ENCODE measurements at places on chromosomes 3 and 15.
A peak's percentile ranks its signal among the peaks of the same experiment; 100 is the strongest.

DNA sequence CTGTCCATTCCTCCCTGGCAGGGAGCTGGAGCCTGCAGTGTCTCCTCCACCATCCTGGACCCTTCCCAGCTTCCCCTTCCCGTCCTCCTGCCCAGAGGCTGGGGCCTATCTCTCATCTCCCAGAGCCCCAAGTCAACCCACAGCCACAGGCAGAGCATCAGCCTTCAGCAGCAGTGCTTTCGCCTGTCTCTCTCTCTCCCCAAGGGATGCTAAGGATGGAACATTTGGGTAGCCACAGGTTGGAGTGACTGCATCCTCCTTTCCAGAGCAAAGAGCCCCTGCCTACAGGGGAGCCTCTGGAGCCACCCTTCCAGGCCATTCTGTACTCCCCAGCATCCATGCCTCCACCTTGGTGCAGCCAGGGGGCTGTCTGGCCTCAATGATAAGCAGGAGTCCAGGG lies 4.2 kb downstream of the PLCB2 start:
- DNase-seq, result no peak

GRCh38 chr3:134356411-134357040 lies 17.7 kb downstream of the AMOTL2 start:
- no peak for DNase-seq

- no peak for DNase-seq
These were observed 196.8 kb upstream of the MBNL1 start for GRCh38 chr3:152071924-152072323.

- DNase-seq, result no peak
These were observed 608.8 kb downstream of the FOXP1 start for GRCh38 chr3:70974747-70975146.

GRCh38 chr15:101510212-101511197 lies 21.0 kb upstream of the PCSK6 start:
- DNase-seq, result no peak

- no peak for DNase-seq
These were observed 37.1 kb upstream of the HDC start for GRCh38 chr15:50302581-50302980.

DNA sequence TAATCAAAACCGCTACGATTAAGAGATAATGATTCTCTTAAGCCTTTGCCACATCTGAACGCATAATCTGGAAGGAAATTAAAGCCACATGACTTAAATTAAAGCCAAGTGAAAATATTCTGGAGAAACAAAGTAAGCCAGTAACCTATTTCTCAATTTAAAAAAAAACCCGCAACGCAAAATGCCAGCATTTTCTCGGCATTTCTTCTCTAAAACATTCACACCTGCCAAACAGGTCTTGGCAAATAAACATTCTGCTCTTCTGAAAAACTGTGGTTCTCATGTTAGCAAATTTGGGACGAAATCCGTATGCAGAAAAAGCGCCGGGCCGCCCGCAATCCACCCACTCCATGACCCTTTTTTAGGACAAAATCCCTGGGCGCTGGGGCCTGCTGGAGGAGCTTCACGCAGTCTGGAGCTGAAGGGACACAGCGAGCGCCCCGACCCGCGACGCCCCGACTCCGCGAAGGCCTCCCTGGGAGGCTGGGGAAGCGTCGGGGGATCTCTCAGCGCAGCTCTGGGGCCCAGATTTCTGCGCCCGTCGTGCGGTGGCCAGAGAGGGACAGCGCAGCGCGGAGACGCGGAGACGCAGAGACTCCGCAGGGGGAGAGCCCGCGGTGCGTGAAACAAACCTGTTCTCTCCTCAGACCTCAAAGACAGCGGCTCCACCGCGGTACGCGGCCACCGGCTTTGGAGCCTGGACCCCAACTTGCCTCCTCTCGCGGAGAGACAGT lies 471 bp downstream of the NKIRAS1 start:
- DNase-seq, result no peak

- DNase-seq, result no peak
These were observed 731.0 kb downstream of the ZNF385D start for GRCh38 chr3:21020043-21020442.

- no peak for DNase-seq
These were observed 39.2 kb downstream of the SH3GL3 start for GRCh38 chr15:83486363-83486762.

DNA sequence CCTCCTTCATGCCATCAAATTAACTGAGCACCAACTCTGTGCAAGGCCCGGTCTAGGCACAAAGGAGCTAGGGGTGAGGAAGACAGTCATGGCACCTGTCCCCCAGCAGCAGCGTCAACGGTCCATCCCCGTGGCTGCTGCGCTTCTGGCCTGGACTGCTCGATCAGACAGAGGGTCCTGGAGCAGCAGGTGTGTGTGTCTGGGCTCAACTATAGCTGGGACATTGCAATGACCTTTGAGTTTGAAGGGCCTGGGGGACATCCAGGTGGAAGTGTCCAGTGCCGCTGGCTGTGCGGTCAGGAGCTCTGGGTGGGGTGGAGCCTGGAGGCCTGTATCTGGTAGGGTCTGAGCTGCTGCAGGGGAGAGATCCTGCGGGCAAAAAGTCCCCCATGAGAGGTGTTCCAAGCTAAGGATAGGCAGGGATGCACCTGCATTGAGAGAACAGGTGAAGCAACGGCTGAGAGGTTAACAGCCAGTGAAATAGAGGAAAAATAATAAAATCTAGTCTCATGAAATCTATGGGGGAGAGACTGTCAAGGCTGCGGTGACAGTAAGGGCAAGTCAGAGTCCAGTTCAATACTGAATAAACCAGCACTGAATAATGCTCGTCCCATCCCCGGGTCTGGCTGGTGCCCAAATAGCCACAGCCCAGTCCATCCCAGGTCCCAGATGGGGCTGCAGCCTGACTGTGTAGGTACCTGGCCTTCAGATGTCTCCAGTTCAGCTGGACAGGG lies 25.4 kb upstream of the SLC41A3 start:
- DNase-seq, result no peak

GRCh38 chr15:50232791-50233190 lies 32.7 kb downstream of the HDC start:
- no peak for DNase-seq

GRCh38 chr15:76342382-76343201 lies 6.0 kb downstream of the ISL2 start:
- peak; percentile 26 for DNase-seq

DNA sequence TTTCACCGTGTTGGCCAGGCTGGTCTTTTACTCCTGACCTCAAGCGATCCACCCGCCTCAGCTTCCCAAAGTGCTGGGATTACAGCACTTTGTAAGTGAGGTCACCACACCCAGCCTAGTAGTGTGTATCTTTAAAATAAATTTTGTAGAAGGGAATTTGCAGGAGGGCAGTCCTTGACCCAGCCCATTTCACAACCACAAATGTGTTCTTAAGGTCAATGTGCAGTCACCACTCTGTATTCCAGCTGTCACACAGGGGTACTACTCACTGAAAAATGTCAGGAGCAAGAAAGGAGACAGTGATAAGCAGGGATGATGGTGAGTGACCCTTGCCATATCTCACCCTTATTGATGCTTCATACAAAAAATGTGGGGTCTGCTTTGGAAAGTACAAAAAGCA lies 98.5 kb downstream of the FRMD5 start:
- no peak for DNase-seq

DNA sequence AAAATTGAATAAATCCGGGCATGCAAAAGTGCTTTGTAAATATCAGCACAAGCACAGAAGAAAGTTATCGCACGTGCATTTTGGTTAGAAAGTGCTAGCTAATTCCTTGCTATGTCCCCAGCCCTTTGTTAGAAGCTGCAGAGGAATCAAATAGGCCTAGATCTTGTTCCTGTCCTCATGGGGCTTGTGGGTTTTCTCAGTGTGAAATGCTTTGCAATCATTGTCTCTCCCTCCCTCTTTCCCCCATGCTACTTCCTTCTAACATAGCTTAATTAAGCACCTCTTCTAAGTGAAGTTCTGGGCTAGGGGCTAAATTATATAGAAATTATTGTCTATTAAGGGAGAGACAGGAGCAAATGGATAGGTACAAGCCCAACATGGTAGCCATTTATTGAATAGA lies 271.7 kb downstream of the RPLP1 start:
- no peak for DNase-seq

- no peak for DNase-seq
These were observed 15.5 kb upstream of the THRB start for GRCh38 chr3:24510030-24510648.

GRCh38 chr15:99681990-99682389 lies 51.2 kb downstream of the LYSMD4 start:
- DNase-seq, result no peak

GRCh38 chr15:90309020-90309419 lies 43.1 kb upstream of the ZNF774 start:
- DNase-seq, result no peak

- DNase-seq, result peak; percentile 60
These were observed 24.3 kb upstream of the FLNB start for GRCh38 chr3:57983734-57984518.

DNA sequence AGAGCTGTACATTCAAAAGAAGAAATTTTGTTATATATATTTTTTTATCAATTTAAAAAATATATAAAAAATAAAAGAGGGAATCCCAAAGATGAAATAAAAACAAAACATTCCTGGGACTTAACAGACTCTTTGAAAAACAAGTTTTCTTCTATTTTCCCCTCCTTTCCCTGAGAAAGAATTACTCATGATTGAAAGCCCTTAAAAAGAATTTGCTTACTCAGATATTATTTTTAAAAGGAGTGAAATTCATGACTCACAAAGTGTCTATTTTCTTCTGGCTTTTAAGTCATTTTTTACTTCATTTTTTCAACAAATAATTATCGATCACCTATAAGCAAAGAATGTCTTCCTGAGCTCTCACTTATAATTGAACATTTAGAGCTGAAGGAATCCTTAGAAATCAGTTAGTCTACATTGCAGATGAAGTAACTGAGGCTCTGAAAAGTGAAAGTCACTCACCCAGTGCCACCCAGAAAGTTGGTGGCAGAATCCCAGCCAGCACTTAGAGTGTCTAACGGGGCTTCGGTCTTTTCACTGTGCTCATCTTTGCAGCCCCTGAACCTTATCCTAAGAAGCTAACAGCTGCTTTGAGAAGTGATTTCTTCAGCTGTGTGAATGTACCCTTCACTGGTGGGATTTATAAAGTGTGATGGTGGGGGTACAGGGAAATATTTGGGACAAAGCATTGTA lies 42.5 kb upstream of the NUDT16 start:
- no peak for DNase-seq

DNA sequence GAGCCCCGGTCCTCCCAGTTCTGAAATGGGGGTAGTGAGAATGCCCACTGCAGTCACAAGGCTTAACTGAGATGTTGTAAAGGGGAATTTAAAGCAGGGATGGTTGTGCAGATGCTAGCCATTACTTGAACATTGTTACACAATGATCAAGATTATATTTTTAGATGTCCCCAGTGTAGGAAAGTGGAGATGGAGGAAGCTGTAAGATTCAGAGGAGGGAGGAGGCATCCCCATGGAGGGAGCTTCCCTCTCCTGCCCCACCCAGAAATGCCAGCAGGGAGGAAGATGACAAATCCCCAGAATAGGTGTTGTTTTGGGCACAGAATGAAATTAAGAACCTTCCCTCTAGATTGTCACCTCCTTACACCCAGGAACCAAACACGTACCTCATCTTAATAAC lies 46.1 kb downstream of the EFCAB12 start:
- no peak for DNase-seq

DNA sequence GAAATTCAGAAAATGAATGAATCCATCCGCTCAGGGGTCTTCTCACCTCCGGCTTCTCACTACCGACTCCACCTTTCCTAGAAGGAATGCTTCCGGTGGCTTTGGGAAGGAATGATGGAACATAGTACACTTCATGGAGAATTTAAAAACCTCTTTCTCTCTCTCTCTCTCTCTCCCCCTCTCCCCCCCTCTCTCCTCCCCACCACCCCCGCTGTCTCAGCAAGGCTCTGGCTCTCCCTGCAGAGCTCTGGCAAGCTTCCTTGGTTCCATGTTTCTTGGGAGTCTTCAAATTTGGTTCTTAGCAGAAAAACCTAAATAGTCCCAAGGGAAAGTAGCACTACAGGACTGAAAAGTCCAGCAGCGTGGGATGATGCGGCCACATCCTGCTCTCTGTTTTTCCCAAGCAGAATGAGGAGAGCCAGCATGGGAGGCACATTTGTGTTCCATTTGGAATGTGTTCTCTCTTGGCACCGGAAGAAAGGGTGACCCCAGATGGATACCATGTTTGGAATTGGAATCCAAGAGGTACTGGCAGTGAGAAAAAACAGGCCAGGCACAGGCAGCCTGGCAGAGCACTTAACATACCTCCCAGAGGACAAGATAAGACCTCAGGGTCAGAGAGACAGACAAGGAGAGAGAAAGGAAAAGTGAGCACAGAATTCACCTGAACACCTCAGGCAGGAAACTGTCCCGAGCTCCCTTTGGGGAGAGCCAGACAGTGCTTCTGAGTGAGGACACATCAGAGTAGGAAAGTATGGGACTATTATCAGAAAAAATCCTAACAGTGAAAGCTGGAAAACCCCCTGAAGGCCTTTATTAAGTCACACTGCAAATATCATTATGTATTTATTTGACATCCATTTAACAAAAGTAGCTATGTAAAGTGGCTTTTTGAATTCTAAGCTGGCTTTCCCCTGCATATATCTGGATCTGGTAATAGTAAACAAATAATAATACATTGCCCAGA lies at the start of gene POPDC2:
Gene POPDC2 (minus strand): TSS at position 116 of the 967 bp plus-strand sequence. CDS start 166 bp downstream, outside the sequence.
- no peak for DNase-seq

- no peak for DNase-seq
These were observed 183.3 kb downstream of the NR1D2 start for GRCh38 chr3:24128199-24129005.

DNA sequence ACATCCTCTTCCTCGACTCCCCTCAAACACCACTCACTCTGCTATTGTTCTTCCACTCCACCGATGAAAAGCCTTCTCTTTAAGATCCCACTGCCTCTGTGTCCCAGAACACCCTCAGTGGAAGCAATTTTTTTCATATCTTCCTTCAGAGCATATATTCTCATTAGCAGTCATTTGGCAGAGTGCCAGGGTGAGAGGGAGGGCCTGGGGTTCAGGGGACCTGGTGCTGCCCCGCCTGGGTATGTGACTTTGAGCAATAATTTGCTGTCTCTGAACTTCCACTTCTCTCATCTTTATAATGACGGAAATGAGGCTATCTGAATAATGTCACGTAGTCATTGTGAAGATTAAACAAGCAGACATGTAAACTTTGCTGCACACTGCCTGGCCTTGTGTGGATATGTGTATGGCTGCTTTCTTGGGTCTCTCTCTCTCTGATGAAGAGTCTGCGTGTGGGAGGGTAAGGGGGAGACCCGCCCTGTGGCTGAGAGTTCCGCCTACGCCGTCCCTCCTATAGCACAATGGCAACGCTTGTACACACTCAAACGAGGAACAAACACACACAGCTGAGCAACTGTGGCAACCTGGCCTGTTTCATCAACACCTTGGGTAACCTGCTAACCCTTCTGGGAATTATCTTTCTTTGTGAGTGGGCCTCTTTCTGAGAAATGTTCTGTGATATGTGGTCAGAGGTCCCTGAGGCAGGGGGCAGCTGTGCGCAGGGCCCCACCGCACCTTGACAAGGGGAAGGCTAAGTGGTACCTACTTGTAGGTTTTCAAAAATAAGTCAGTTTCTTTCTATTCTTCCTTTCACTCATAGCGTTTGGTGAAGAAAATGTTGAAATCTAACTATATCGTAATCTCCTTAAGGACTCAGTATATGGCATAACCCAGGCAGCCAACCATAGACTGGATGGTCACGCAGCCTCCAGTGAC lies 369.8 kb downstream of the SV2B start:
- DNase-seq, result peak; percentile 65
